ENCODE measurements at places on chromosomes 3 and 15.

GRCh38 chr3:146125951-146126350 is 35.0 kb downstream of the PLOD2 start:
- DNase-seq: no peak

- DNase-seq: no peak
Observed at GRCh38 chr3:180825964-180826363, 86.5 kb upstream of the FXR1 start.

GRCh38 chr3:111943533-111943932 is 35.3 kb upstream of the ABHD10 start:
- no peak for DNase-seq

GRCh38 chr15:92273723-92274122 is 120.0 kb upstream of the ST8SIA2 start:
- DNase-seq: peak; percentile 25

GRCh38 chr3:39541442-39541841 is 74.0 kb downstream of the MOBP start:
- DNase-seq: no peak

DNA sequence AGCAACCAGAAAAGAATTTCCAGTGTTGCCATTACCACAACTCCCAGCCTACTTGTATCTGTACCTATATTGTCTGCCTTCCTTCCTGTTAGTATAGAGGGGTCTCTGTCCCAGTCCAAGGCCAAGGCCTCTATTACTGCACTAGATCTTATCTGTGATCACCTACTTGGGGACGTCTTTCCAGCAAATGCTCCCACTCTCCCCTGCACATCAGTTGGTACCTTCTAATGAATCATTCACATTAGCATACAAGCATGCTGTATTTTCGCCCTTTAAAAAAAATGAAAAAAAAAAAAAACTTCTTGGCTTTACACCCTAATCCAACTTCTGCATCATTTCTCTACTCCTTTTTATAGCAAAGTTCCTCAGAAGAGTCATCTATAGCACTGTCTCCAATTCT is 4.8 kb upstream of the AVEN start:
- DNase-seq: no peak

GRCh38 chr3:151431940-151432339 is 28.9 kb downstream of the IGSF10 start:
- no peak for DNase-seq

DNA sequence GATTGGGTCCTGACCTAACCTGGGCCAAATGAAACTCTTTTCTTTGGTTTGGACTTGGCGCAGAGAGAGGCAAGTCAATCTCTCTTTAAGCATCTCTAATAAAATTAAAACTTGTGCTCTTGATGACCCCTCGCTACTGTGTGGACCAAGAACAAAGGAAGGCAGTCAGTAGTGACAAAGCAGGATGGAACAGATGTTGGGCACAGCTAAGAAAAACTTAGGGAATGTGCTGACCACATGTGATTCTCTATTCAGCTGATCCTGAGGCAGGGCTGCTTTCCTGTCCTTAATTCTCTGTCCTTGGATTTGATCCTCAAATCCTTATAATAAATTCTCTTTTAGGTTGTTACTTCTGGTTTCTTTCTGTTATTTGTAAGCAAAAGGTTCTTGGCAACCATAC is 259.9 kb downstream of the ZIC1 start:
- no peak for DNase-seq

- no peak for DNase-seq
Observed at GRCh38 chr3:105944276-105944675, 75.5 kb upstream of the CBLB start.

- no peak for DNase-seq
Observed at GRCh38 chr3:105834768-105835167, 34.0 kb downstream of the CBLB start.

GRCh38 chr3:43268636-43269035 is 17.7 kb upstream of the SNRK start:
- DNase-seq: no peak

DNA sequence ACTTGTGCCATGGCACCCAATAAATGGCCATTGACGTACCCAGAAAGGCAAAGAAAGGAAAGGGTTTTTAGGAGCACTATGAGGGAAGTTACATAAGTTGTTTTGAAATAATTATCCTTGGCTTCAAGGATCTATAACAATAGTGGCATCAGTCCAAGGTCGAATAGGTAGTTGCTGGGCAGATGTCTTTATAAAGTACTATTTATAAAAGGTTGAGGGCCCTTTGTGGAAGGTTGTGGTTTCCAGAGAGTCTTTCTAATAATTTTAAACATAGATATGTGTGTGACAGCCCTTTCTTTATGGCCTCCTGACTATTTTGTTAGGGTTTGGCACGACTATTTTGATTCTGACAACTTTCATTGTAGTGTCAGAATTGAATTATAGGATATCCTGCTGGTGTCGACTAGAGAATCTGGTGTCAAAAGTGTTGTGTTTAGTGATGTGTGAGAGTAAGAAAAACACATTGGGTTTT is 260.5 kb downstream of the PYDC2 start:
- no peak for DNase-seq

DNA sequence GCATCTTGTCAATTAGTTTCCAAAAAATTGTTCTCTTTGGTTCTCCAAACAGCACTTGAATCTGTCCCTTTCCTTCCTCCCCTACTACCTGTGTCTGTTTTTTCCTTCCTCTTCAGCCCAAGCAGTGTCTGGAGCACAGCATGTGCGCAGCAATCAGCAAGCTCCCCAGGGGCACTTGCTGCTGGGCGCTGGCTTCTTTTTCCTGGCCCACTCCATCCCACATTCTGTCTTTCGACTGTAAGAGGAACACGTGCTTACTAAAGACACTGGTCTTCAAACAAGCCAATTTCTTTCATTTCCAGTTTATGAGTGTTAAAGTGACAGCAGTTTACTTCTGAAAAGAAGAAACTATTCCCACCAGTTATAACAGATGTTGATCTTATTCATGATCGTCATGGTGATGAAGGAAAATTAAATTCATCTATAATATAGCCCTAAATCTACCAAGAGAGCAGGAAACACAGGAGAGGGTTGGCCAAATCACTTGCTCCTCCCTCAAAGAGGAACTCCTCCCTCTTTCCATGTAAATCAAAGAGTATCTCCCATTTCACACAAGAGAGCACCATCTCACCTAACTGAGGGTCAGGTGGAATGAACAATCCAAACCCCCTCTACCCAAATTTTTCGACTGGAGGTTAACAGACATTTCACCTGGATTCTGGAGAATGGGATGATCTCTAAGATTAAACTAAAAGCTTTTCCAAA is 115.4 kb downstream of the IGF2BP2 start:
- peak; percentile 17 for DNase-seq

DNA sequence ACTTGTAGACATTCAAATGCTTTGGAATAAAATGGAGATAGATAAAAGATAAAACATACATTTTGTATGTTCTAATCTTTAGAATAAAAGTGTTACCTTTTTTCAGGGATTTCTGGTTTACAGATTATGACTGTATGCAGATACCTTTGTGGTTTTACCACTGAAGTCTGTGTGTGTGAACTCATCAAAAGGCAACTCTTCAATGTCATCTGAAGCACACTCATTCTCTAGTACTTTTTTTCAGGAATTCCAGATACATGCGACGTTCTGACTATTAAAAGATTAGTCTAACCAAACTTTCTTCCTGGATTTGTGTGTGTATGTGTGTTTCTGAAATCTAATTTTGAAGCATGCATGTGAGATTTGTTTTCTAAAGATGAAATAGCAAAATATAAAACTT is 188.6 kb downstream of the NLGN1 start:
- DNase-seq: no peak

- DNase-seq: no peak
Observed at GRCh38 chr3:56197991-56198390, 270.3 kb downstream of the ERC2 start.

- DNase-seq: no peak
Observed at GRCh38 chr3:130850843-130851242, 43.0 kb upstream of the ATP2C1 start.

GRCh38 chr3:176447369-176447768 is 749.9 kb downstream of the TBL1XR1 start:
- DNase-seq: no peak

DNA sequence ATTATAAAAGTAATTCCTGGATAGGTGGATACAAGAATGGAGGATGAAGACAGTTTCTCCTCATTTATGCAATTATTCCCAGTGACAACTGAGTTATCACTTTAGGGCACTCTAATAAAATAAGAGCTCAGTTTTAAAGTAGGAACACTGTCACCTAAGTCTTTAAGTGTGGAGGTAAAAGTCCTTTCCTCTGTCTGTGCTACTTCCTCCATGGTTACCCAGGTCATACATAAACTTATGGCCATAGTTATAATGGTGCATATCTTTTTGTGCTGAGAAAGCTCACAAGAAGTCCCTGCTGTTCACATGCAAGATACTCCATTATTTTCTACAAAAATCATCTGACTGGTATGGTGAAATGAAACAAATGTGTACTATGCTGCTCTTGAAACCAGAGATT is 1093.6 kb downstream of the IGSF11 start:
- DNase-seq: no peak

DNA sequence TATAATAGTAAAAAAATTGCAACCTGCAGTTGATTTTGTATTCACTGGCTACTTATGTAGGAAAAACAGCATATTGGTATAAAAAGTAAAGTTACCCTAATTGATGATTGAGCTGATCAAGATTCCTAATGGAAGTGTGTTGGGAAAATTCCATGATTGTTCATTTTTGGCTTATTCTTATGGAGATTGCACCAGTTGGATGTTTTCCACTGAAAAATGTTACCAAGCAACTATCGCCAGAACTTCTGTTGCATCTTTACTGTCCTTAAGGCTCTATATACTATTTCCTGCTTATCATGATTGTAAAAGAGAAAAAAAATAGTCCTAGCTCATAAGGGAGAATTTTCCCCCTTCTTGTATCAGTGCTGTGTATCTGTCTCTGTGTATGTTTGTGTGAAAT is 48.6 kb downstream of the SLC25A26 start:
- no peak for DNase-seq

DNA sequence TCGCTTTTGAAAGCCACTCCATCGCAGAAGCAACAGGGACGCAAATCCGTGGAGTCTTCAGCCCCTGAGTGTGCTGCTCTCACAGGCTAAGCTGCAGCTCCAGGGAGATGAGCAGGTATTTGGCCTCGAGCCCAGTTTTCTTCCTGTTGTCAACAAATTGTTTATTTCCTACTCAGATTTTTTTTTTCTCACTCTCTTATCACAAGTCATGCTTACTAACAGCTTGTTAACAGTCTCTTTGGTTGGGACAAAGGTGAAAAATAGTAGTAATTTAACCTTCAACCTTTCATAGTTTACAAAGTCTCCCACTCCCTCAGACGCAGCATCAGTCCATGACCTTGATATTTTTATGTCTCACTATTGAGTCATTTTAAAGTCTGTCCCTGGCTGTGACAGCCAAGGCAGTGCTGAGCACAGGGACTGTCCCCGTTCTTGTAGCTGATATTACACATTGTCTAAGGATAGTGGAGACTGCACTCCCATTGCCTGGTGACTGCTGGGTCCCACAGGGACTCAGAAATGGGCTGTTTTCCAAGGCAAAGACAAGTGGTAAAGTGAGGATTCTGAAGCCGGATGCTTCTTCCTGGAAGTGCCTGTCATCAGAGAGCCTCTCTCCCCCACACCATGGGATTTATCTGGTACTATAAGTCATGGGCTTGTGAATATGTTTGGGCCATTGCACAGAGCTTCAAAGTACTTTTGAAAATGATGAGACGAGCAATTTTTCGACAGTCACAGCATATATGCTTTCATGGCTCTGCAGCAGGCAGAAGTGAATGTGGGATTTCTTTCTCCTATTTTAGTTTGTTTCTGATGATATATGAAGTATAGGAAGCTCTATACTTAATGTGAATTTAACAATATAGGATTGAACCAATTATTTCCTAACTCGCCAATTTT is 59.8 kb upstream of the UNC13C start:
- DNase-seq: peak; percentile 48

DNA sequence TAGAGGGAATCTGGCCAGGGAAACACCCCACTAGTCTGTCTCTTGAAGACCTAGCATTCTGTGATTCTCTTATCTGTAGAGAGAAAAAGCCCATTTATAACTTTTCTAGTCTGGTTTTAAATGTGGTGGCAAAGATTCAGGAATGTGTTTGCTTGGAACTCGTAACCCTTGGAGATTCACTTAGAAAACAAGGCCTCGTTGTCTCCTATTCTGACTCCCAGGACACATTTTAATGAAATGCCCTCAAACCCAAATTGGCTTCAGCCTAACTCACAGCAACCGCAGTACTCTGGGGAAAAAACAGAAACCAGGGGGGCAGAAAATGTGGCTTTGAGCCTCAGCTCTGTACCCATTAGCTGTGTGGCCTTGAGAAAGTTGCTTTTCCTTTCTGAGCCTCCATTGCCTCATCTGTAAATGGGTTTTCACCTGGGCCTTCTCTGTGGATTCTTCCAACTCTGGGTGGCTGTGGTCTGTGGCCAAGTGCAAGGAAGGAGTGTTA is 36.5 kb downstream of the RPLP1 start:
- DNase-seq: no peak

Data from BE2C (cell line).